Activated CD8-positive, alpha-beta memory T cell treated with anti-CD3 and anti-CD28 coated beads for 24 hours (primary cell): ENCODE measurements at places on chromosomes 16 and 17.

GRCh38 chr17:41020336-41020735 lies 6.7 kb downstream of the KRTAP1-5 start:
- DNase-seq, result no peak

DNA sequence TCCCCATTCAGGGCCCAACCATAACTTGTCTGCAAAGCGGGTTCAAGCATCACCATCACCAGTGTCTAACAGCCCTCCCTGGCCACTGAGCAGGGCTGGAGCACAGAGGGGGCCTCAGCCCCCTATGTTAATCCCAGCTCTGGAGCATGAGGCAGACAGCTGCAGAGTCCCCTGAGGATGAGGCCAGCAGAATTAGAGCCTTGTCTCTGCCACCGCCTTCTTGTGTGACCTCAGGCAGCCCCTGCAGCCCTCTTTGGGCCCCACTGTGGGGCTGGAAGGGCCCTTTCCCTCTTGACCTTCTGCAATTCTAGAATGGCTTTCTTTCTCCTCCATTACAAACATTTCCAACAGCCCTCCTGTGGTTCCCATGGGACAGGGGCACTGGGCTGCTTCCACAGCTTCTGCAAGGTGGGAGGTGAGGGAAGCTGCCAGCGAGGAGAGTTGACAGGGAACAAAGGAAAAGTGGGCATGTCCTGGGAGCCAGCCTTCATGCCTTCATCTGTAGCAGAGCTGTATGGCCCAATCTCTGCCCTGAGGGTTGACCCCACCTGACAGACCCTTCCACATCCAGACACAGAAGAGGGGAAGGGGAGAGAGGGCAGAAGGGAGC lies 65.7 kb downstream of the TMEM132E start:
- DNase-seq, result no peak

DNA sequence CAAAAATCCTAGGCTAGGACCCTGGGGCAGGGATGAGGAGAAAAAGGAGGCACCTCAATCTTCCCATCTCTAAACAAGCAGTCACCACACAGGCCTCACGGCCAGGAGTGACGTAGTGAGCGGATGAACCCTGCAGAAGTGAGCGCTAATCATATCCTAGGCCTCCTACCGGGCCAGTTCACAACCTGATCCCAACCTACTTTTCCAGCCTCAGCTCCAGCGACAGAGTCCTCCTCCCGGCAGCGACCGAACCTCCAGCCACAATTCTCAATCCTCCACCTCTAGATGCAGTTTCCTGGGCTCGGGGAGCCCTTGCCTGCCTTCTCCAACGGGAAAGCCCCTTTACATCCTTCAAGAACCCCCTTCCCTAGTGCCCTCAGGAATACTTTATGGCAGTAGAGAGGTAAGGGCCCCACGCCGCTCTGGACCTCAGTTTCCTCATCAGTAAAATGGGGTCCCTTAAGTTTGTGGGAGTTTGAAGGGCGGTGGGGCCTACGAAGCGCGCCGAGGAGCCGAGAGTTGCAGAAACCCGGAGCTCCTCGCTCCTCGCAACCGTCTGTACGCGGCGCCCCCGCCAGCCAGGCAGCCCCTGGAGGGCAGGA lies 1.4 kb downstream of the ZNF668 start:
- no peak for DNase-seq

GRCh38 chr16:57308041-57308440 lies 23.6 kb upstream of the PLLP start:
- no peak for DNase-seq
